ENCODE measurements at places on chromosomes 1 and 21. TPM values are rescaled to one million over a fixed set of nuclear protein-coding genes. Genes with fewer than 3 reads are reported as not detected.

GRCh38 chr1:119108988-119109387 lies 31.5 kb downstream of the WARS2 start:
- no peak for DNase-seq

- no peak for DNase-seq
These were observed 82.3 kb downstream of the PLPP3 start for GRCh38 chr1:56496821-56497772.

SPRR2E gene
- not detected for total RNA-seq

NECTIN4 gene
- not detected for total RNA-seq

GRCh38 chr1:60765204-60765603 lies 317.2 kb upstream of the NFIA start:
- peak; percentile 36 for DNase-seq

NDC1 gene
- 23.0 TPM for total RNA-seq

DNA sequence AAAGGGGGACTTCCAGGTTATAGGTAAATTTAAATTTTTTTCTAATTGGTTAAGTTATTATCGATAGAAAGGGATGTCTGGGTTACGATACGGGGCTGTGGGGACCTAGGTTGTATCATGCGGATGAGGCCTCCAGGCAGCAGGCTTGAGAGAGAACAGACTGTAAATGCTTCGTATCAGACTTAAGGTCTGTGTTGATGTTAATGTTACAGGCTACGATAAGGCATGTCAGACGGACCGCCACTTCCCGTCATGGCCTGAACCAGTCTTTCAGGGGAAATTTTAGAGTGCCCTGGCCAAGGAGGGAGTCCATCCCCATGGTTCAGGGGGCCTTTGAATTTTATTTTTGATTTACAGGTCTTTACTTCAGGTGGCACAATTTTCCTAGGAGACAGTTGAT lies 16.7 kb downstream of the ABCG1 start:
- DNase-seq, result no peak

DNA sequence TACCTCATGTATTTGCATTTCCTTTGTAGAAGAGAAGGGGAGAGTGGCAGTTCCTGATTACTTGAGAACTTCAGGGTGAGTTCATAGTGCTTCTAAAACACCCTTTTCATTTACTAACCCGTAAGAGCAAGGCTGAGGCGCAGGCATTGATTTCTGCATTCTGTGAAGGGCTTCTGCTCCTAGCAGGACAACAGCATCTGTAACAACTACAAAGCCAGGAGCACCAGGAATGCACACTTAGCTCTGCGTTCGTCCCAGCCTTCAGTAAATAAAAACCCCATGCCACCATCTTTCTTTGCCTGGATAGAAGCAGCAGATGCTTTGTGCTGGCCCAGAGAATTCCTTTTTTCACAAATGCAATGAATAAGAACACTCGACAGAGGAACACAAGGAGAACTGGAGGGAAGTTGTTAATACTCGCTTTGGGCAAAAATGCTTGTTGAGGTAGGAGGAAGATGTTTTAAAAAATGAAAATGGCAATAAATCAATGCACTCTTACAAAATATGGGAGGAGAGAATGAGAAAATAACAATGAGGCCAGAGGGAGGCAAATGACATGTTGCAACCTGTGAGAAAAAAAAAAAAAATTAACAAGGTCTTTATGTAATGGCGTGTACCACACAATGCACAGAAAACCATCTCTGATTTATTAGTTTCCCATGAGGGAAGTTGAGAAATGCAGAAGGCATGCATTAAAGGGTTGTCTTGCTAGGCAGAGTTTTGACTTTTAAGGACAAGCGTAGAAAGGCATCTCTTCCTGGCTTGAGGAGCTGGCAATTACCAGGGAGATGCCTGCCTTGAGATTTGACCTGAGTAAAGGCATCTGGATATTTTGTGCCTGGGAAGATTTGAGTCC lies 418.8 kb downstream of the DISC1 start:
- DNase-seq, result no peak

C1orf21 gene
- total RNA-seq, result 20.0 TPM

DNA sequence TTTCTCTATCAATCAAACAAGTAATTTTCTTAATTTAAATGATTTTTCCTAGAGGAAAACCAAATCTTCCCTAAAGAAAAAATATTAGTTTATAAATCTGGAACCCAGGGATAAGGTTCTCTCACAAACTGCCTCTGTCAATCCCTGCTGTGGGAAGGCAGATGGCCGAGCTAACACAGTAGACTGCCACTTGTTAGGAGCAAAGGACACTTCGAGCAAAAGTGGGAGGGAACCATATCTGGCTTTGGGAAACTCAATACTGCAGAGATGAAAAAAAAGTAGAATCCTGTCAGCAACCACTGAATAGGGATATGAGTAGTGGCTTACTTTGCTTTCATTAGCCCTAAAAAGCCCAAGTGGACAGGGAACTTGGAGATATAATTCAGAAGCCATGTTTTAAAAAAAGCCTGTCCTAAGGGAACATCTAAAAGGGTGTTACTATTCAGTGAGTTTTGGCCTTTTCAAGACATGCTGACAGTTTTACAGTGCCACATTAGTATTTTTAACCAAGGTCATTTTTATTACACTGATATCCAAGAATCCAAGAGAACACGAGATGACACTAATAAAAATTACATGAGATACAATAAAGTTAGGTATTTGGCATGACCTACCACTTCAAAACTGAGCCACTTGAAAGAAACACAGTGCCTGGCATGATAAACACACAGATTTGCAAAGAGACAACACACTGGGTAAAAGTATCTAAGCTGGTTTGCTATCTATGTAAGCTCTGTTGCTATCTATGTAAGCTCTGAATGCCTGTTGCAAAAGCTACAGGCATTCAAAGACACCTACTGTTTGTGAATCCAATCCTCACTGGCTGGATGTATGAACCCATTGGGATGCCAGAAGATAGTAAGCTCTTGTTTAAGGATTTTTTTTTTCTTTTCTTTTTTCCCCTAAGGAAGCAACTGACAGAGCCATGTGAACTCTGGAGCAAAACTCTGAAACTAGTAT lies 21.4 kb downstream of the TEX38 start:
- no peak for DNase-seq

SLC16A4 gene
- 28.1 TPM for total RNA-seq

- peak; percentile 51 for DNase-seq
These were observed 11.9 kb upstream of the CAPN2 start for GRCh38 chr1:223700388-223700918.

EPHA2 gene
- total RNA-seq, result 21.7 TPM

GRCh38 chr1:162230096-162230495 lies 146.6 kb downstream of the SPATA46 start:
- DNase-seq, result peak; percentile 23

UTS2 gene
- not detected for total RNA-seq

HSD3B2 gene
- total RNA-seq, result not detected

LCE2C gene
- not detected for total RNA-seq

DNA sequence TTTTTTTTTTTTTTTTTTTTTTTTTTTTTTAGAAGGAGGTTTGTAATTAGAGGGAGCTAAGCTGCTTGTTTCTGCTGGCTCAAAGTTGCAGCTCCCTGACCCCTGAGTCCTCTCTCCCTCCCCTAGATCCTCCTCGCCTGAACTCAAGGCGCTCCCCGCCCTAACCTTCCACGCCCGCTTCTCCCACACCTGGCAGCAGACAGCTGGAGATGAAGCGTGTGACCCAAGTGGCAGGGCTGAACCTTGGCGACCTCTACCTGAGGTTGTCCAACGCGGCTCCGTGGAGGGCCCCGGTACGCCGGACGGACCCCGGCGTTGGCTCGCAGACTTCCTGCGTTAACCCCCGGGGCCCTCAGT lies 795 bp downstream of the NGF start:
- DNase-seq, result peak; percentile 47

SPOCD1 gene
- total RNA-seq, result 43.0 TPM

DNA sequence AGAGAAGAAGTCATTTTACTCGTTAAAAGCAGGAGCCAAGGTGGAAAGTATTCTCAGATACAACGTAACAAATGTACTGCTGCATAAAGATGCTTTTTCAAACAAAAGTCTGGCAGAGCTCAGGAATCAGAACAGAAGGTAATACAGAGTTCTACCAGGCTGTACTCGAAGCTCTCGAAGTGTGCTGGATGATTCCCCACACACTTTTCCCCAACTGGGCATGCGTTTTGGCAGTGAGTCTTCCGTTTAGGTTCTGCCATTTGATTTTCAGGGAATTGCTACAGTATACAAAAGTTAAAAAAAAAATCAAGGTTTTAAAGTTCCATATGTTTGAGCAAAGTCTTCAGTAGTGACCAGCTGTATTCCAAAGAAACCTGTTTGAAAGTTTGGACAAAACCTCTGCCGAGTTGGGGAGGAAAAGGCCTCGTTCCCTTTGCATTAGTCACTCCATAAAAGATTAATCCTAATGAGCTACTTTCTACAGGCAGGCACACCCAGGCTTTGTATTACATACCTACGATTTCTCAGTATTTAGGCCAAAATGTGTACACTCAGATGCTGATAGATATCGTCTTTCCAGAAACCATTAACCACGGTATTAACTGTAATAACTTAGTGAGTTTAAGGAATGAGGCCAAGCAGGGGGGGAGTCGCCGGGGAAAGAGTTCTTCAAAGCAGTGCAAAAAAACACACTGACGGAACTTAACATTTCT lies 477.1 kb downstream of the LMO4 start:
- peak; percentile 63 for DNase-seq

DNA sequence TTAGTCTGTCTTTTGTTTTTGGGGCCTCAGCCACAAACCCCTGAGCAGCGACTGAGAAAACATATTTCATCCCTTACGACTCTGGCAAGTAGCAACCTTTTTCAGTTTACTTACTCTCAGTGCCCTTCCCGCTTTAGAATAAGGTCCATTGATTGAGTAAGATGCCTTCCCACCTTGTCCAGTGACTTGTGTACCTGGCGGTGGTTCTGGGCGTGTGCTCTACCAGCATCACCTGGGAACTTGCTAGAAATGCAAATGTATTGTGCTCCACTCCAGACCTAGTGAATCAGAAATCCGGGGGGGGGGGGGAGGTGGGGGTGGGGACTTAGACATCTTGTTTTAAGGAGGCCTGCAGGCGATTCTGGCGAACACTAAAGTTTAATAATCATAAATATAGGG lies 72.1 kb downstream of the S1PR1 start:
- no peak for DNase-seq

GRCh38 chr1:102615896-102616295 lies 492.4 kb downstream of the COL11A1 start:
- no peak for DNase-seq

DNA sequence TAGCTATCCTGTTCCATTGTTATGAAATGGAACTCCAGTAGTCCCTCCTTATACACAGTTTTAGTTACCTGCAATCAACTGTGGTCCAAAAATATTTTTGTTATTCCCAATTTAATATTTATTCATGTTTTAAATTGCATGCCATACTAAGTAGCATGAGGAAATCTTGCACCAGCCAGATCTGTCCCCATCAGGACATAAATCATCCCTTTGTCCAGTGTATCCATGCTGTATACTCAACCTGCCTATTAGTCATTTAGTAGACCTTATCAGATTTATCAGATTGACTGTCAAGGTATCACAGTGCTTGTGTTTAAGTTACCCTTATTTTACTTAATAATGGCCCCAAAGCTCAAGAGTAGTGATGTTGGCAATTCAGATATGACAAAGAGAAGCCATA lies 207.9 kb upstream of the DMRTA2 start:
- no peak for DNase-seq

GRCh38 chr1:8463144-8463927 lies 145.4 kb downstream of the SLC45A1 start:
- DNase-seq, result peak; percentile 67

- DNase-seq, result no peak
These were observed 16.4 kb downstream of the TNNT2 start for GRCh38 chr1:201360901-201361651.

SGIP1 gene
- total RNA-seq, result 2.1 TPM

TMEM125 gene
- total RNA-seq, result not detected

DNA sequence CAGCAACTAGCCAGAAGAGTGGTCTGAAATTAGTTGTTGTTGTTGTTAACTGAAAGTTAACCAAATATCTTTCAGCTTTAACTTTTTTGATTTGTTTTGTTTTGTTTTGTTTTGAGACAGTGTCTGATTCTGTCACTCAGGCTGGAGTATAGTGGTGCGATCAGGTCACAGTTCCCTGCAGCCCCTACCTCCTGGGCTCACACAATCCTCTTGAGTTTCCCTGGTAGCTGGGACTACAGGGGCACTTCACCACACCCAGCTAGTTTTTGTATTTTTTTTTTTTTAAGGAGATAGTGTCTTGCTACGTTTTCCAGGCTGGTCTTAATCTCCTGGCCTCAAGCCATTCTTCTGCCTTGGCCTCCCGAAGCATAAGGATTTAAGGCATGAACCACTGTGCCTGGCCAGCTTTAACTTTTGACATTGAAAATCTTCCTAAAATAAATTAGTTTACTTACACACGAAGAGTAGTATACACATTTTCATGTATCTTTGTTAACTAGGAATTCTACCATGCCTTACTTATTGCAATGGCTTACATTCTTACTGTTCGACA lies 45.0 kb downstream of the GNG12 start:
- no peak for DNase-seq

EFNA1 gene
- not detected for total RNA-seq

GRCh38 chr1:107286125-107286524 lies 145.3 kb downstream of the NTNG1 start:
- DNase-seq, result no peak

S100A7A gene
- total RNA-seq, result not detected

- DNase-seq, result no peak
These were observed 232.5 kb upstream of the GREM2 start for GRCh38 chr1:240844486-240844885.

Measured in GM23248 (cell line).